ENCODE measurements at places on chromosomes 4 and X.

GRCh38 chr4:100340512-100341485 lies 150.5 kb upstream of the DDIT4L start:
- DNase-seq = no peak

DNA sequence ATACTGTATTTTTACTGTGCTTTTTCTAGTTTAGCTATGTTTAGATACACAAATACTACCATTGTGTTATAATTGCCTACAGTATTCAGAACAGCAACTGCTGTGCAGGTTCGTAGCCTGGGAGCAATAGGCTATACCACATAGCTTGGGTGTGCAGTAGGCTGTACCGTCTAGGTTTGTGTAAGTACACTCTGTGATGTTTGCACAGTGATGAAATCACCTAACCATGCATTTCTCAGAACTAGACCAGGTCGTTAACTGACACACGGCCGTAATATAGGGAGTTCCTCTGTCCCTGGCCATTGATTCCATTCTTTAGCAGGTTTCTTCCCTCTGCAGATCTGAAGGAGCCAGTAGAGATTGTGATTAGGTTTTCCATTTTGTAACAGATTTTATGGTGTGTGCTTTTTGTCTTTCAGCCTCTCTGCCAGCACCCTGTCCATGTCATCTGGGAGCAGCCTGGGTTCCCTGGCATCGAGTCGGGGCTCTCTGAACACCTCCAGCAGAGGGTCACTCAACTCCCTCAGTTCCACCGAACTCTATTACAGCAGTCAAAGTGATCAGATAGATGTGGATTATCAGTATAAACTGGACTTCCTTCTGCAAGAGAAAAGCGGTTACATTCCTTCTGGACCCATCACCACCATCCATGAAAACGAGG lies 59.5 kb downstream of the CLDN22 start:
- DNase-seq = no peak

GRCh38 chr4:8307121-8307520 lies 37.6 kb downstream of the HTRA3 start:
- no peak for DNase-seq

- DNase-seq = no peak
Measured at GRCh38 chr4:115119804-115120352, 6.5 kb upstream of the NDST4 start.

DNA sequence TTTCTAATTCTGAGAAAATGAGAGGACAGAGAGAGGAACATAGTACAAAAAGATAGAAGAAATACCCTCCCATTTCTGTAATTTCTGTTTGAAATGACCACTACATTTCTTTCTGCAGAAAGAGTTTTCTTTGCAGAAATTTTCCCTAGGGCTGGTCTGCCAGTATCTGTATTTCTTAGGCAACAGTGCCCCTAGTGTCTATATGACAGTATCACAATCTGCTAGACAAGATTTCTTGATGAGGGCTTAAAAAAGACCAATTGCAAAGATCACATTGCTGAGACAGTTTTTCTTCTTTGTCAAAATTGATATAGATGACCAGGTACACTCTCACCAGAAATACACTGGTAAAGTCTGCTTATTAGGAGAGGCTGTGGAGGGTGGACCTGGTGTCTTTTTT lies 81.0 kb upstream of the ZDHHC15 start:
- no peak for DNase-seq

GRCh38 chr4:68451246-68452211 lies 4.3 kb downstream of the TMPRSS11E start:
- DNase-seq = no peak

GRCh38 chr4:184775854-184776555 lies 42.1 kb upstream of the CENPU start:
- DNase-seq = no peak

DNA sequence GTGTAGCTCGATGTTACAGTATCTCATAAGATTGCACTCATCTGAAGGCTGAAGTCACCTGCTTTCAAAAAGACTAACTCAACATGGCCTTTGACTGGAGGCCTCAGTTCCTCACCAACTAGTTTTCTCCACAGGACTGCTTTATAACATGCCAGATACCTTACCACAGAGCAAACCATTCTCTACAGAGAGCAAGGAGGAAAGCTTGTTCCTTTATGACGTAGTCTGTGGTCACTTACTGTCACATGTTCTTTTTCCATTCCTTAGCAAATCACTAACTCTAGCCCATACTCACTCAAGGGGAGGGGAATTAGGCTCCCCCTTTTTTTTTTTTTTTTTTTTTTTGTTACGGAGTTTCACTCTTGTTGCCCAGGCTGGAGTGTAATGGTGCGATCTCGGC lies 3.2 kb downstream of the THAP9 start:
- DNase-seq = no peak

GRCh38 chrX:7334253-7334935 lies 186.4 kb upstream of the PUDP start:
- no peak for DNase-seq

GRCh38 chr4:173917255-173917960 lies 366.1 kb downstream of the FBXO8 start:
- no peak for DNase-seq

DNA sequence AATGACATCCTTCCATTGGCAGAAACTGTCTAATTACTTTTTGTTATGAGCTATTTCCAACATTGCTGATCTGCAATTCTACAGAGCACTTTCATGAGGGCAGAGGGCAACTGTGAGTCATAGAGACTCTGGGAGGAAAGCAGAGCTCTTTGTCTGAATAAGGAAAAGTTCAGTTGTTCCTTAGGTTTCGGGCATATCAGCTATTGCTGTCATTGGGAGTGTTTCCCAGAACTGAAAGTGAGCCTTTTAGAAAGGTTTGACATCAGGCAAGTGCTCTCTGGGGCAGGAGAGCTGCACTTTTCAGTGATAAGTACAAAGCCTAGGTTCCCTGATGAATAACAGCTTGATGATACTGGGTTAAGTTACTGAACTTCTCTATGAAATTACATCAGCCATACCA lies 119.2 kb upstream of the EDNRA start:
- no peak for DNase-seq

DNA sequence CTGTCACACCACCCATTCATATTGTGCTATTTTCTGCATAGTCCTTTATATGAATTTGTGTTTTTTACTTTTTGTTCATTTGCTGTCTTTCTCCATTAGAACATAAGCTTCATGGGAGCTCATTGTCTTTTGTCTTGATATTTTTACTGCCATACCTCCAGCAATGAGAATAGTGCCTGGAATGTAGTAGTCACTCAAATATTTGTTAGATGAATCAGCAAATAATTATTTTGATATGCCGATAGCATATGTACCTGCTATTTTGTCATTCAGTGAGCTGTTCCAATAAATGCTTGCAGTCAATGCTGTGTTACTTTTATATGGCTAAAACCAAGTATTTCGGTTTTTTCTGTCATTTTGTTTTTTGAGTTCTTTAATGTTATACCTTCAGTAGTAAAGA lies 43.5 kb upstream of the SLC25A31 start:
- no peak for DNase-seq

- DNase-seq = no peak
Measured at GRCh38 chrX:68438575-68438974, 5.3 kb upstream of the OPHN1 start.

- no peak for DNase-seq
Measured at GRCh38 chrX:24659646-24660045, 12.5 kb upstream of the PCYT1B start.

DNA sequence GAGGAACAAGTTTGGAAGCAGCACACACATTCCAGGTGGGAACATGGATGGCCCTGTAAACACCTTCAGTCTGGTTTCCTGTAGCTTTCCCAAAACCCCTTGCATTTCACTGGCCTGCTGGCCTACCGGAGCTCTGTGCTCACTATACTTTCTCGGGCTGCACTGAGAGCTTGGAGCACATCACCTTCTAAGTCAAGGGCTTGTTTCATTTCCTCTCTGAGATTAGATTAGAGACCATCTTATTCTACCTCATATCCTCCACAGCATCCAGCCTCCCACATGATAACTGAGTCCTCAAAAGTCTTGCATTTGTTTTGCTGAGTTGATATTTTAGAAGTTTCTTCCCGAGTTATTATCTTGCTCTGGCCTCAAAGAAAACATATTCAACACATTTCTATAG lies 147.7 kb downstream of the RASL11B start:
- DNase-seq = no peak

- DNase-seq = no peak
Measured at GRCh38 chr4:22901631-22902030, 208.9 kb downstream of the GBA3 start.

DNA sequence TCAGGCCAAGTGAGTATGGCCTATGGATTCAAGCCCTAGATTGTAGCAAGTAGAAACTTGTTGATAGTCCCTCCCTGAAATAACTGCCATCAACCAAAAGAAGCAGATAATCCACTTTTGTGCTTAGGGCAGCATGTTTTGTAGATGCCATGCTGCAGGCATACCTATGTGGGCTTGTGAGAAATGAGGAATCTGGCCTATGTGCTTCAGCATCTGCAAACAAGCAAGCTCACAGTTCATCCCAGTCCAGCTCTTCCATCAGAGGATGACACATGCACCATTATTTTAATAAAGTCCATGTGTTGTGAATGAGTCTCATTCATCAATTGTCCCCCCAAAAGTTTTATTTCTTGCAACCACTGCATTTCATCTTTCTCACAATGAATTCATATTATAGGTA lies 421.9 kb upstream of the DIPK2B start:
- DNase-seq = no peak

GRCh38 chrX:153517423-153517822 lies at the start of gene ATP2B3:
Gene ATP2B3, plus strand, starts transcription at chrX:153517642. Its CDS starts 18,606 bp downstream, at chrX:153536248.
- DNase-seq = no peak

- DNase-seq = no peak
Measured at GRCh38 chr4:69058410-69059059, 37.7 kb upstream of the UGT2B7 start.

DNA sequence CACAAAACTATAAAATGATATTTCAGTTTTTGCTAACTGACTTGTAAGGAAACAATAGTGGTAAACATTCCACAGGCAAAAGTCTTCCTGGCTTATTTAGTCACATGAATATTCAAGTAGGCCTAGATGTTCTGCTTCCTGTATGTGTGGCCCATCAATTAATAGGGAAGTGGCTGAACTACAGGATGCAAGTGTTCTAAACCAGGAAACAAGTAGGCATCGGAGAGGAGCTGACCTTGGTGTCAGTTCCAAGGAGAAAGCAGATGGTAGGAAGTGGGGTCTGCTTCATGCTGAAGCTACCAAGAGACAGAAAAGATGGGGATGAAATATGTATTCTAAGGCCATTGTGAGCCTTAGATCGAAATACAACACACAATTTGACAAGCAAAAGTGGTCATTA lies 149.7 kb downstream of the ANTXR2 start:
- DNase-seq = no peak

GRCh38 chr4:26076000-26076587 lies 162.1 kb downstream of the SMIM20 start:
- peak; percentile 62 for DNase-seq

DNA sequence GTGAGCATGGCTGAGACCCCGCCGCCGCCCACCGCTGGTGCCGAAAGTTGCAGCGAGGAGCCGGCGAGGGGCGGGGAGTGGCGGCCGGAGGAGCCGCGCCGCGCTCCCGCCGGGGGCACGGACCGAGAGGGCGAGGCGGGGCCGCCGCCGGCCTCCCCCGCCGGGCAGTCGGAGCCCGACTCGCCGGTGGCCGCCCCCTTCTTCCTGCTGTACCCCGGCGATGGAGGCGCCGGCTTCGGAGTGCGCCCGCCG lies 16.5 kb downstream of the UTP3 start:
- no peak for DNase-seq

- no peak for DNase-seq
Measured at GRCh38 chr4:151429957-151430570, 21.1 kb downstream of the FHIP1A start.

- DNase-seq = no peak
Measured at GRCh38 chr4:122531514-122531913, 75.0 kb upstream of the IL2 start.

GRCh38 chr4:148881860-148882643 lies 439.8 kb upstream of the NR3C2 start:
- DNase-seq = no peak

GRCh38 chrX:15600745-15601144 lies at the start of gene ACE2:
Gene ACE2, minus strand, starts transcription at chrX:15600960. Its CDS starts 49 bp downstream, at chrX:15600911.
- no peak for DNase-seq

DNA sequence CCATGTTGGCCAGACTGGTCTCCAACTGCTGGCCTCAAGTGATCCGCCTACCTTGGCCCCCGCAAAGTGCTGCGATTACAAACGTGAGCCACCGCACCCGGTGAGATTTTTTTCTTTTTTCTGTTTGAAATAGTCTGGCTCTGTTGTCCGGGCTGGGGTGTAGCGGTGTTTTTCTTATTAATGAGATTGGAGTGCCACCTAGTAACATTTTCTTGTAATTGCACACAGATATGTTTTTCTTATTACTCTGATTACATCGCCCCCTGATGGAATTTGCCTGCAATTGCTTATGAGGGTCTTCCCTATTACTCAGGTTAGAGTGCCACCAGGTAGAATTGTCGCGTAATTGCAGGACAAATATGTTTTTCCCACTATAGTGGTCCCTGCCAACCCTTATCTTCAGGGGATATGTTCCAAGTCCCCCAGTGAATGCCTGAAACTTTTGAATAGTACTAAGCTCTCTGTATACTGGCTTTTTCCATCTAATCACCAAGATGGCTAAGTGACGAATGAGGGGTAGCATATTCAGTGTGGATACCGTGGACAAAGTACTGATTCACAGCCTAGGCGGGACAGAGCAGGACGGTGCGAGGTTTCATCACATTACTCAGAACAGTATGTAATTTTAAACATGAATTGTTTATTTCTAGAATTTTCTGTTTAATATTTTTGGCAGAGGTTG lies 8.6 kb upstream of the PDHA1 start:
- no peak for DNase-seq
